ENCODE measurements at places on chromosomes 12 and 14.

GRCh38 chr12:62301799-62302133 is 41.6 kb downstream of the USP15 start:
- DNase-seq: no peak

DNA sequence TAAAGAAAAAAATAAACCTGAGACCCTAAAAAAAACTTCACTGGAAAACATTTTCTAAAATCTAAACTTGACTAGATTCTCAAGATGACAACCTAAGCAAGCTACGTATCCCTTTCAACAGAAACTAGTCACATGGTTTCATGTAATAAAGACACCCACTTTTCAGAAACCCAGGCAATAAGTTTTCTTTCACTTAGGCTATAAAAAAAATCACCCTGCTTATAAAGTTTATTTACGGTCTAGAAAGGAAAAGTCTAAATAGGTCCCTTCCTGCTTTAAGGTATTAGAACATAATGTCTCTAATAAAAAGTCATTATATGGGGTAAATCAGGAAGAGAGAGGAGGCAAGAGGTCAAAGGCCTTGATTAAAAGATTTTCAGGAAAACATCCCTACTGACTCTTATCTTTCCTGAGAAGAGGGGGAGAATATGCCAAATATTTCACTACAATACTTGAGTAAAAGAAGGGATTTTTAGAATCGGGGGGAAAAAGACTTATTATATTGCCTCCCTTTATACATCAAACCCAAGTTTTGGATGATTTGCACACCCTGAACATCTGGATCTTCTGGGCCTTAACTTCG is 9.5 kb downstream of the CLIP1 start:
- DNase-seq: no peak

DNA sequence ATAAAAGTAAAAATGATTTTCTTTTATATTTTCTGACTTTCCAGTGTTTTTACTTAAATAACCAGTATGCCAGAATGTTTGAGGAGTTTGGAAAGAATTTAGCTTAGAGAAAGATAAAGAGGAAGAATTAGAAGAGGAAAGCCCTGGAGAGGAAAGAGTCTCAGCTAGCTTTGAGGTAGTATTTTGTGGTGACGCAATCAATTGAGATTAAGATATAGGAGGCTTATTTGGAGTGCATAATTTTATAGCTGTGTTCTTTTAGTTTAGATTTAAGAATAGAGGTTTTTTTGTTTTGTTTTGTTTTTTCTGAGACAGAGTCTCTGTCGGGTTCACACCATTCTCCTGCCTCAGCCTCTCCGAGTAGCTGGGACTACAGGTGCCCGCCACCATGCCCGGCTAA is 18.1 kb downstream of the CLEC2B start:
- DNase-seq: no peak

- DNase-seq: no peak
Measured at GRCh38 chr12:45348311-45348710, 132.4 kb downstream of the ANO6 start.

DNA sequence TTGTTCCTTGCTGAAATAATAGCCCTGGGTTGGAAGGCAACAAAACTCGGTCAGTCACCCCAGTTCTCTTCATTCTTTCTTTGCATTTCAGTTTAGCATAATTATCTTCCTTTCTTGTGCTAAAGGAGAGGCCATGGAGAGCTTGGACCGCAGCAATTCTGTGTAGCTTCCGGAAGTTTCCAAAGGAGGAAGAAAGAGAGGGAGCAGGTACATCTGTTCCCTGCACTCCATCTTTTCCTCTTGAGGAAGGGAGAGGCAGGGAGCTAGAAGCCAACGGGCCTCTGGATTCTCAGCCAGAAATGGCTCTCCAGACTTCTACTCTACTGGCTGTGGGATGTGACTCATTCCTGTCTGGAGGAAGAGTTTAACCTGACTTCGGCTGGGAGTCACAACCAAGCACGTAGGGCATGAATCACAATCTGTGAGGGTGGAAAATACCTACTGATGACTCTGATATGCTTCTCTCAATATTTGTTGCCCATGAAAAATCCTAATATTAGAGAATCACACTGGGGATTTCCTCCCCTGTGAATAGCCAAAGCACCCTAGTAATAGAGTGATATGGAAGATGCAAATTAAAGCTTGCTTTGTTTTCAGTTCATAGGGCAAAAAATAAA is 17.0 kb downstream of the ANO6 start:
- DNase-seq: no peak

DNA sequence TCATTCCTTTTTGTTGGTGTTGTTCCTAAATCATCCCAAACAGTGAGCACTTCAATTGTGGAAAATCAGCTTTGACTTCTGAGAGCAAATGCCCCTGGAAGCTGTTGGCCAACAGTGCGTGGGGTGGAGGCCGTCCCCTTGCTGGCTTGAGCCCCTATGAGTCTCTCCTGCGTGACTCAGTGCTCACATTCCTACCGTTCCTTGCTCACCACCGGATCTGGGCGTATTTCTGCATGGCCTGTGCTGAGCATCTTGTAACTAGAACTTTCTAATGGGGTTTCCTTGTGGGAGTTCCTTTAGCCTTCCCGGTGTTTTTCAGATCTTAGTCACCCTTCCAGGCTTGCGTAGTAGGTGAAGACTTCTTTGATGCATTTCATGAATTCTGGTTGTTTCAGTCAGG is 14.7 kb downstream of the SERPINA1 start:
- no peak for DNase-seq

GRCh38 chr14:93019367-93019843 is 96.3 kb downstream of the ITPK1 start:
- DNase-seq: no peak

GRCh38 chr12:12689647-12690300 is 6.2 kb downstream of the GPR19 start:
- no peak for DNase-seq

GRCh38 chr14:28761438-28762291 is 4.9 kb upstream of the FOXG1 start:
- no peak for DNase-seq

- DNase-seq: no peak
Measured at GRCh38 chr12:127115468-127116035, 1151.4 kb upstream of the TMEM132C start.

GRCh38 chr12:71840231-71840847 is 780 bp downstream of the TBC1D15 start:
- DNase-seq: no peak

- no peak for DNase-seq
Measured at GRCh38 chr12:4905316-4905715, 4.4 kb upstream of the KCNA1 start.
